Activated T-cell treated with anti-CD3 and anti-CD28 coated beads, Interleukin-2, amount 50 U/mL, for 72 hours (primary cell): ENCODE measurements at places on chromosomes 6 and 20. TPM values are rescaled to one million over a fixed set of nuclear protein-coding genes. Genes with fewer than 3 reads are reported as not detected.

GRCh38 chr20:13121840-13122515 lies 99.1 kb upstream of the ISM1 start:
- no peak for DNase-seq
- peaks cover 7% of the 10 kb centered on the region for H3K4me1 ChIP-seq
- no peak overlapping the region for H3K27ac ChIP-seq
- no peaks in the 10 kb centered on the region for H3K27me3 ChIP-seq
- no peak overlapping the region for H3K4me3 ChIP-seq

DNA sequence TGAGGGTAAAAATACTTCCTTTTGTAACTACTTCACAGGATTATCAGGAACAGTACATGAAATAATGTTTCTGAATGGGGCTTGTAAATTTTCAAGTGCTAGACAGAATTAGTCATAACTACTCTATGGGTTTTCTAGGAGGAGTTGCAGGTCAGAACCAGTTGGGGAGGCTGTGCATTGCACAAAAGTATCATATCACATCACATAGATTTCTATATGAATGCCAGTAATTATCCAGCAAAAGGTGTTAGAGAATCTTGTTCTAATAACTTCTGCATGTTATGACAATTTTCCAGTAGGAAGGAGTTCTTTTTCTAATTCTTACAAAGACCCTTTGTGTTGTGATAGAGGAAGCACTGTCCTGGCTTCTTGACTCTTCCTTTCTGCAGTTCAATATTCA lies 551.6 kb downstream of the COL12A1 start:
- no peaks in the 10 kb centered on the region for H3K36me3 ChIP-seq
- H3K27ac ChIP-seq, result no peak overlapping the region
- no peaks in the 10 kb centered on the region for H3K27me3 ChIP-seq

GRCh38 chr20:38065764-38066375 lies 32.3 kb downstream of the RPRD1B start:
- no peaks in the 10 kb centered on the region for H3K27me3 ChIP-seq
- peaks cover 7% of the 10 kb centered on the region for H3K36me3 ChIP-seq
- H3K4me1 ChIP-seq, result no peaks in the 10 kb centered on the region
- no peak overlapping the region for H3K4me3 ChIP-seq
- no peak for DNase-seq
- H3K27ac ChIP-seq, result no peak overlapping the region

- DNase-seq, result no peak
- no peaks in the 10 kb centered on the region for H3K4me1 ChIP-seq
- no peak overlapping the region for H3K4me3 ChIP-seq
- no peaks in the 10 kb centered on the region for H3K36me3 ChIP-seq
- H3K27ac ChIP-seq, result no peak overlapping the region
Measured at GRCh38 chr6:37125774-37126492, 44.0 kb upstream of the PIM1 start.

GRCh38 chr6:117829594-117830319 lies 77.3 kb upstream of the SLC35F1 start:
- no peaks in the 10 kb centered on the region for H3K4me1 ChIP-seq
- DNase-seq, result no peak
- no peaks in the 10 kb centered on the region for H3K36me3 ChIP-seq
- no peak overlapping the region for H3K4me3 ChIP-seq

DNA sequence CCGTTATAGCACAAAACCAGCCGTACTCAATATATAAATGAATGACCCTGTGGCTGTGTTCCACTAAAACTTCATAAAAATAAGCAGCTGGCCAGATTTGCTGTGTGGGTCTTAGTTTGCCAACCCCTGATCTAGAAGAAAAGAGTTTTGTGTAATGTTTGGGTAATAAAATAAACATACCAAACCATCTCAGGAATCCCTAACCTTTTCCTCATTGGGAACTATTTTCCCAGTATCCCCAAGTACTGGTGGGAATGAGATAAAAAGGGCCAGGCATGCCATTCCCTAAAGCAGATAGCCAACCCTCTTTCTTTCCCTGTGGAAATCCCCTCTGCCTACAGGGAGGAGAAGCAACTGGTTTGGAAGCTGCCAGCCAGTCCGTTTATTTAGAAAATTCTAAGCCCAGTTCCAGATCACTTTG lies 169.1 kb upstream of the AKAP12 start:
- H3K4me1 ChIP-seq, result no peaks in the 10 kb centered on the region
- peaks cover 16% of the 10 kb centered on the region for H3K36me3 ChIP-seq
- no peak overlapping the region for H3K4me3 ChIP-seq
- no peak overlapping the region for H3K27ac ChIP-seq

GRCh38 chr6:32151863-32152768 lies at the start of gene PRRT1:
TSS of gene PRRT1 (minus strand) at chr6:32151939. CDS start at chr6:32151827, 112 bp downstream.
- DNase-seq, result no peak
- no peaks in the 10 kb centered on the region for H3K36me3 ChIP-seq
- H3K27ac ChIP-seq, result no peak within 1 kb of the TSS
- peaks cover 28% of the 10 kb centered on the region for H3K27me3 ChIP-seq
- H3K4me3 ChIP-seq, result peak within 1 kb of the TSS; percentile 95
- peaks cover 60% of the 10 kb centered on the region for H3K4me1 ChIP-seq

DNA sequence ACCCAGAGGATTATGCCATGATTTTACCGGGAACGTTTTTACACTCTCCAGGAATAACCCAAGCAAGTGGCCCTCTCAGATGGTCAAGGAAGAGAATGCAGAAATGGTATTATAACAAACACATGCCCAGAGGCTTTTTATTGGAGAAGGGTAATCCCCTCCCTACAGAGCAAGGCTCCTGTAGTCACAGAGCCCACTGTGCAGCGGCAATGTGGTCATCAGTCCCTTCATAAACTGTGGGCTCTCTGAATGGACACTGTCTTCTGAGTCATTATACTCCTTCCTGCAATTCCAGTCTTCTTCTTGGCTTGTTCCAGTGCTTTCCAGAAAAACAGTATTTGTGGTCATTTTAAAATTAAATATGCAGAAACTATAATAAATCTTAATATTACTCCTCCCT lies 74.7 kb downstream of the LAMA4 start:
- H3K27me3 ChIP-seq, result peaks cover 58% of the 10 kb centered on the region
- H3K4me3 ChIP-seq, result no peak overlapping the region
- H3K4me1 ChIP-seq, result no peaks in the 10 kb centered on the region
- no peak overlapping the region for H3K27ac ChIP-seq
- DNase-seq, result no peak

- H3K27ac ChIP-seq, result no peak overlapping the region
- no peaks in the 10 kb centered on the region for H3K4me1 ChIP-seq
- no peak overlapping the region for H3K4me3 ChIP-seq
- DNase-seq, result no peak
- H3K36me3 ChIP-seq, result no peaks in the 10 kb centered on the region
Measured at GRCh38 chr6:2630359-2630758, 120.4 kb downstream of the MYLK4 start.

- no peak overlapping the region for H3K27ac ChIP-seq
- H3K36me3 ChIP-seq, result no peaks in the 10 kb centered on the region
- no peak for DNase-seq
- H3K27me3 ChIP-seq, result no peaks in the 10 kb centered on the region
Measured at GRCh38 chr6:51511081-51511480, 576.3 kb downstream of the PKHD1 start.

- H3K27me3 ChIP-seq, result no peaks in the 10 kb centered on the region
- peak overlapping the region; percentile 90 for H3K4me3 ChIP-seq
- H3K27ac ChIP-seq, result peak overlapping the region; percentile 88
- peaks cover 60% of the 10 kb centered on the region for H3K4me1 ChIP-seq
- H3K36me3 ChIP-seq, result no peaks in the 10 kb centered on the region
Measured at GRCh38 chr6:129748901-129749748, 39.1 kb upstream of the ARHGAP18 start.

DNA sequence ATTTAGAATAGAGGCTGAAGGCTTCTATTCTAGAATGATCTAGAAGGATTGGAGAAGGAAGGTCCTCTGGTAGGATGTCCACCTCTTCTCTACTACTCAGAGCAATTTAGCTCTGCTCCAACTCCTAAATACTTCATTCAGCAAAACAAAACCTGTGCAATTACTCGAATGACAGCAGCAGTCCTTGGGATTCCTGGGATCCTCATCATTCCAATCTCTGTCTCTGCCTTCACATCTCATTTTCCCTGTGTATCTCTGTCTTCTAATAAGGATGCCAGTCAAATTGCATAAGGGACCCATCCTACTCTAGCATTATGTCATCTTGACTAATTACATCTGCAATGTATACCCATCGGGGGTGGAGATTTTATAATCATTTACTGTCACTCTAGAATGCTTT lies 5.5 kb upstream of the AIG1 start:
- no peaks in the 10 kb centered on the region for H3K27me3 ChIP-seq
- DNase-seq, result no peak
- peaks cover 20% of the 10 kb centered on the region for H3K4me1 ChIP-seq
- peaks cover 1% of the 10 kb centered on the region for H3K36me3 ChIP-seq

- H3K27me3 ChIP-seq, result no peaks in the 10 kb centered on the region
- H3K36me3 ChIP-seq, result peaks cover 17% of the 10 kb centered on the region
- DNase-seq, result peak; percentile 51
Measured at GRCh38 chr6:42017021-42017643, 33.2 kb upstream of the TAF8 start.

GRCh38 chr6:149567194-149567586 lies 1.0 kb downstream of the GINM1 start:
- H3K36me3 ChIP-seq, result no peaks in the 10 kb centered on the region
- no peak overlapping the region for H3K27ac ChIP-seq
- no peaks in the 10 kb centered on the region for H3K27me3 ChIP-seq
- H3K4me1 ChIP-seq, result peaks cover 22% of the 10 kb centered on the region

DNA sequence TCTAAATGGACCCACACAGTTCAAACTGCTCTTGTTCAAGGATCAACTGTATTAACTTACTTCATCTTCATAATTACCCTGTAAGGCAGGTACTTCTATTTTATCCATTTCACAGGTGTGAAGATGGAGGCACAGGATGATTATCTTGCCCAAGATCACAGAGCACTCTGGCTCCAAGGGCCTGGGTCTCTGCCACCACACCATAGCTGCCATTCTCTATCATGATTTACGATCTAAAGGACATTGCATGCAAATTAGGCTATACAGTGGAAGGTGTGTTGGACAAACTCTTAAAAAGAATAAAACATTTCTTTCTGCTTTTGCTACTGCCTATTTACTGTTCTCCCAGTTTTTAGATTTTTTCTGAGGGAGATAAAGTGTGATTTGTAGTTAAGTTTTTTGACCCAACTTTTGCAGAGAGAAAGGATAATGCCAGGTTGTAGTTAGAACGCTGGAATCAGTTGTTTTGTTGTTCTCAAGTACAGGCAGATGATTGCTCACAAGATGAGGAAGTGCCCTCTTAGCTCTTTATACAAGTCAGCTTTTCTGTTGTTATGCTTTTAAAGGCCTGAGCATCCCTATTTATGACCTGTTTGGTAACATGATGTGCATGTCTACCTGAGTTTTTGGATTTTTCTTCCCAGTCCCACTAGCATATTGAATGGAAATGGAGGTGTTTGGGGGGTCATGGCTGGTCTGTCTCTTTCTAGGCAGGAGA lies 247.9 kb downstream of the ZFAND3 start:
- no peak overlapping the region for H3K27ac ChIP-seq
- DNase-seq, result no peak
- H3K4me1 ChIP-seq, result peaks cover 21% of the 10 kb centered on the region
- H3K27me3 ChIP-seq, result no peaks in the 10 kb centered on the region
- no peak overlapping the region for H3K4me3 ChIP-seq

- no peaks in the 10 kb centered on the region for H3K4me1 ChIP-seq
- no peaks in the 10 kb centered on the region for H3K36me3 ChIP-seq
- H3K27ac ChIP-seq, result no peak overlapping the region
- DNase-seq, result no peak
- no peak overlapping the region for H3K4me3 ChIP-seq
- peaks cover 9% of the 10 kb centered on the region for H3K27me3 ChIP-seq
Measured at GRCh38 chr20:57801581-57801980, 91.8 kb upstream of the PMEPA1 start.

DNA sequence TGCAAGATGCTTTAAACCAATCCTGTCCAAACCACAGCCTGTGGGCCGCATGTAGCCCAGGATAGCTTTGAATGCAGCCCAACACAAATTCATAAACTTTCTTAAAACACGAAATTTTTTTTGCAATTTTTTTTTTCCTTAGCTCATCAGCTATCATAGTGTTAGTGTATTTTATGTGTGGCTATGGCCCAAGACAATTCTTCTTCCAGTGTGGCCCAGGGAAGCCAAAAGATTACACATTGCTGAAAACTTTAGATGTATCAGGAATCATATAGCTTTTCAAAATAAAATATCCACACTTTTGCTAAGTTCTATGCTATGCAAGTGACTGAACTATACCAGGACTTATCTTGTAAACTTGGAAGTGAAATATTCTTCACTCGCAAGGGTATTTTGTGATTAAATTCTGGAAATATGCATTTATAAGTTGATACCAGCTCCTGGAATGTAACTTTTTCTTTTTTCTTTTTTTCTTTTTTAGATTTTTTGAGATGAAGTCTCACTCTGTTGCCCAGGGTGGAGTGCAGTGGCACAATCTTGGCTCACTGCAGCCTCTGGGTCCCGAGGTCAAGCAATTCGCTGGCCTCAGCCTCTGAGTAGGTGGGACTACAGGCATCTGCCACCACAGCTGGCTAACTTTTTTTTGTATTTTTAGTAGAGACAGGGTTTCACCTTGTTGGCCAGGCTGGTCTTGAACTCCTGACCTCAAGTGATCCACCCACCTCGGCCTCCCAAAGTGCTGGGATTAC lies 49.8 kb downstream of the MTHFD1L start:
- H3K27ac ChIP-seq, result no peak overlapping the region
- H3K4me3 ChIP-seq, result no peak overlapping the region
- H3K27me3 ChIP-seq, result no peaks in the 10 kb centered on the region
- DNase-seq, result no peak
- peaks cover 7% of the 10 kb centered on the region for H3K36me3 ChIP-seq

DNA sequence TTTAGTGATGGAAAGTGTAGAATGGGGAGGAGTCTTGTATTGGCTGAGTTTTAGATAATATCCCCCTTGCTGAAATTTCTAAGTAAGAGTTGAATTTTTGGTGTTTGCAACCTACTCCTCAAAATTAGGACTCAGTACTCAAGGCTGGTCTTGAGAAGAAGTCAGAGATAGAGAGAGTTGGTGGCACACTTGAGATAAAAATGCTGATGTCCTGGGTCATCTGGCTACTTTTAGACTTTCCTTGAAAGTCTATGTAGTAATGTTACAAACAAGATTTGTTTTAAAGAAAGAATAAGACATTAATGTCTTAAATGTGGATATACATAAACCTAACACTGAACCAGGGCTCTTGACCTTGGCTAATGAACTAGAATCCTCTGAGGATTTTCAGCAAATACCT lies 62.5 kb upstream of the MLIP start:
- no peak overlapping the region for H3K4me3 ChIP-seq
- H3K4me1 ChIP-seq, result no peaks in the 10 kb centered on the region
- H3K36me3 ChIP-seq, result no peaks in the 10 kb centered on the region
- DNase-seq, result no peak
- H3K27ac ChIP-seq, result no peak overlapping the region
- H3K27me3 ChIP-seq, result no peaks in the 10 kb centered on the region

Gene GMNN
- total RNA-seq, result 58.5 TPM

Gene ACTR5
- total RNA-seq, result 8.7 TPM

Gene CARMIL1
- 5.6 TPM for total RNA-seq

Gene HRH3
- not detected for total RNA-seq

Gene NHLRC1
- 0.14 TPM for total RNA-seq
